ENCODE measurements at places on chromosomes 13 and 19.

- DNase-seq = no peak
Measured at GRCh38 chr13:34747507-34747906, 194.6 kb upstream of the NBEA start.

- DNase-seq = no peak
Measured at GRCh38 chr13:38494445-38494844, 144.8 kb downstream of the UFM1 start.

GRCh38 chr19:15437355-15438123 lies 12.2 kb downstream of the WIZ start:
- no peak for DNase-seq

DNA sequence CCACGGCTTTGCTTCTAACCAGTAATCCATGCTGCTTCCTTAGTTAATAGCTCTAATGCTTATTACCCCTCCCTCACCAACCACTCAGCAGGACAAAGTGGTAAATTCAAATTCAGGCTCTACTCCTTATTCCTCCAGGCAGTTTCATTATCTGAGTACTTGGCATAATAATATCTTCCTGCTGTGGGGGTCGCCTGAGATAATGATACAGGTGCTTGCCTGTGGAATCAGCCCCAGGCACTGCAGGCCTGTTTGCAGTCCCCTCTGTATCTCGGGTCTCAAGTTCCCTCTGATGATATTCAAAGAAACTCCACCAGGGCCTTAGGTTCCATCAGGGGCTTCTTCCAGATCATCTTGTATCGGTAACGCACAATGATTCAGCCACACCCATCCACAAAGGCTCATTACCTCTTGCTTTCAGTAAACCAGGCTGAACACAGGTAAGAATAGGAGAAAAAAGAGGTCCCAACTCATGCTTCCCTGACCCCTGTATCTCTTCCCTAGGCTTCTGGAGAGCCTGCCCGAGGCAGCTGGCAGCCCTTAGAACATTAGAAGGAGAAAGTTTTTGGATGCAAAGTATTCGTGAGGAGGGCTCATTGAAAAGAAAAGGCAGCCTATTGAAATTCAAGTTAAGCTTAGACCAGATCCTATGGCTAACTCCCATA lies 14.3 kb upstream of the FOXO1 start:
- DNase-seq = no peak

DNA sequence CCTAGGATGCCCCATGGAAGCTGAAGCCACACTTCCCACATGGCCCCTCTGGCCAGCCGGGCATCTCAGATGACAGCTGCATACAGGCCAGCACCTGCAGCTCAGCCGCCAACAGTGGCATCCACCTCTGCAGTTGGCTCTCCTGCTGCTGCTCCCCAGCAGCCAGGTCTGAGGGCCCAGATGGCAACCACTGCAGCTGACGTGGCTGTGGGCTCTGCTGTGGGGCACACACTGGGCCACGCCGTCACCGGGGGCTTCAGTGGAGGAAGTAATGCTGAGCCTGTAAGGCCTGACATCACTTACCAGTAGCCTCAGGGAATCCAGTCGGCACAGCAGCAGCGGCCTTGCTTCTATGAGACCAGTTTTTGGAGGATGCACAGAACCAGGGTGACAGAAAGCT lies 45.3 kb upstream of the LSM14A start:
- no peak for DNase-seq

GRCh38 chr13:35524171-35524570 lies 47.7 kb upstream of the MAB21L1 start:
- no peak for DNase-seq

DNA sequence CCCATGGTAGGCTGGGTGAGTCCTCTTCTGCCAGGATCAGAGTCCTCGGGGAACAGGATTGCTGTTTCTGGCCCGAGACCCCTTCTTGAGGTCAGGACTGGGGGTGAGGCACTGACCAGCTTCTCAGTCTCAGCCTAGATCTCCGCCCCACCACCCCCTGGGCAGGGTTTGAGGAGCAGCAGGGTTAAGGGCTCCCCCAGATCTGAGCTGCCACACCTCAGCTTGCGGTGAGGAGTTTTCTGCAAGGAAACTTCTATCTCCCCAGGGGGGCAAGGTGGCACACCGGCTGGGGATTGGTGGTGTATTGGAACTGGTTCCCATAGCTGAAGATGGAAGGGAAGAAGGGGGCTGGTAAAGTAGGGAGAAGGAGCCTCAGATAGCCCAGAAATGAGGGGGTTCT lies 19.5 kb downstream of the CHST8 start:
- no peak for DNase-seq

DNA sequence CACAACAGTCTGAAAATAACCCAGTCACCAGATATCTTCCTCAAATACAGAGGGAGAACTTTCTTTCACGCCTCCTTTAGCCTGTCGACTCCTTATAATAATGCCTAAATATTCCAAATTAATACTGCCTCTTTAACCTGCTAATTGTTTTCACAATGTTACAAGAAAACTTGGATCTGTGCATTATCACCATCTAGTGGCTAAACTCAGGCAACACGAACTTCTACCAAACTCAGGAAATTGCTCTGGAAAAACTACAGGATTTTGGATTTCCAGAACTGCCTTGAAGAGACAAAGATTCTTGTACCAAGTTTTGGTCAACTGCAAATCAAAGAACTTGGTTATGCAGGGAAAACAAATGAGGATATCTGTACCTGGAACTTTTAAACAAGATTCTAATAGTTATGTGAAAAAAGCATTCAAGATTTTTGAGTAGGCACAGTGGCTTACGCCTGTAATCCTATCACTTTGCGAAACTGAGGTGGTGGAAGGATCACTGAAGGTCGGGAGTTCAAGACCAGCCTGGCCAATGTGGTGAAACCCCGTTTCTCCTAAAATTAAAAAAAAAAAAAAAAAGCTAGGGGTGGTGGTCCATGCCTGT lies 10.8 kb downstream of the CLN5 start:
- peak; percentile 11 for DNase-seq

DNA sequence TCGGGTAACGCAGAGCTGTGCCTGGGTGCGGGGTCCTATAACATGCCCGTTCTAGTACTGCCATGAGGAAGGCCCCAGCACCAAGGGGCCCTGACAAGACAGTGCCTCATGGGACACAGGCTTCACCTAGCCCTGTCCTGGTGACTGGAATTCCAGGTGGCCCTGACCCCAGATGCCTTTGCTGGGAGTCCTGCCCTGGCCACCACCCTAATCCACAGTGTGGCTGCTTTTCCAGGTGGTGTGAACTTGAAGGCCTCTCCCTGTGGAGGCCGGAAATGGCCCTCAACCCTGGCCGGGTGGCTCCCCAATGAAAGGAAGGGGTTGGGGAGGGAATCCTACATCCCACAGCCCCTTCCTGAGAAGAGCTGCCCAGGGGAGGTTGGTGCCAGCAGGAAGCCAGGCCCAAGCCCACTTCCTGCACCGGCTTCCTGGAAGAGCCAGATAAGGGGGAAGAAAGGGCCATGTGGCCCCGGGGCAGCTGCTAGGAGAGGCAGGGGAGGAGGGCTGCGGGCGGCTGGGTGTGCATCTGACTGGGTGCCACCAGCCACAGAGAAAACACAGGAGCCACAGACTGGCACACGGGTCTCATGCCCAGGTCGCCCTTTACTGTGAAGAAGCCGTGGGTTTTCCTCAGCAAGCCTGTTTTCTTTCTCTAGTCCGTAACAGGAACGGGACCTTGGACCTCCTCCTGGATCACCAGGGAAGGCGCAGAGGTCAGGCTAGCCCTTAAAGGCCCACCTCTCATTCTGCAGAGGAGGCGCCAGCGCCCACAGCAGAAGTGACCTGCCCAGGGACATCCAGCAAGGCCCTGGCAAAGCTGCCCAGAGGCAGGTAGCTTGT lies 4.7 kb downstream of the LSM4 start:
- DNase-seq = no peak

DNA sequence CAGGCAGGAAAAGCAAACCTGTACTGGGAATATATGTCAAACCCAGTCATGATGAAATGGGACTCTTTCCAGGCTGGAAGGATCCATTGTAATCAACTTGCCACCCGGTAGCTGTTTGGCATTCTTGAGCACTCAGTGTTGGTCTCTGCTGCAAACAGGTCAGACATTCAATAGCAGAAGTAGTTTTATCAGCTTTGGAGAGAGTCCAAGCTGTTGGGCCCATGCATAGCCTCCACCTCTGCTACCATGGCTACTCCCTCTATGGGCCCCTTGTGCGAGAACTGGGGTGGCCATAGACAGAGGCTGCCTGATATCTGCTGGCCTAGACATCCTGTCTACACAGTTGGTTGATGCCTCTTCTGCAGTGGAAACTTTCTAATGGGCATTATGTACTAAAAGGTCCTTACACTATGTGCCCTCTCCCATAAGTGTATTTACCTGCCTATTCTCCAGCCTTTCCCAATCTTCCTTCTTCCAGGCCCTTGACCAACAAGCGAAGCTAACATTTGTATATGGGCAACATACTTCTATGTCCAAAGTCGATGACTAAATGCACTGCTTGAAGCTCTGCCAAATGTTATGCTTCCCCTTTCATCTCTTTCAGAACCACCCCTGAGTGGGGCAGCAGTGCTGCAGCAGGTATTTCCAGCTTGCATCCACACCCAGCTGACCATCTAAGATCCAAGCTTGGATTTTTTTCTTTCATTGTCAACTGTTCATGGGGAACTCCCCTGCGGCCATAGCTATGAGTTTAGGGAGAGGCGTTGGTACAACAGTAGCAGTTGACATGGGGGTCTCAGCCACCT lies 5.3 kb upstream of the RNF6 start:
- no peak for DNase-seq

GRCh38 chr13:47459512-47459911 lies 541.6 kb downstream of the SUCLA2 start:
- DNase-seq = no peak

DNA sequence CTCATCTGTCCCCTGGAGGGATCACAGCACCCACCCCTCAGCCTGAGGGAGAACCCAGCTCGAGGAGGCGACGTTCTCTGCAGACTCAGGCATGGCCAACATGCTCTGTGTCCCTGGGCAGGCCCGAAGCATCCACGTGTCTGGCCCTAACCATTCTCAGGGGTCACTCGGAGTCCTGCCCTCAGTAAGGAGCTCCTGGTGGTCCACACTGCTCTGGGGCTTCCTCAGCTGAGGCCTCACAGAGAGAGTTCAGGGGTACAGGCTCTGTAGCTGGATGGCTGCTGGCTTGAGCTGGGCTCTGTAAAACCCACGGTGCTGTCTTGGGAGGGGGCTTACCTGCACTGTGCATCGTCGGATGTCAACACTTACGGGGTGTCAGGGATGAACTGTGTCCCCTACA lies 4.4 kb upstream of the SIGLEC8 start:
- no peak for DNase-seq

DNA sequence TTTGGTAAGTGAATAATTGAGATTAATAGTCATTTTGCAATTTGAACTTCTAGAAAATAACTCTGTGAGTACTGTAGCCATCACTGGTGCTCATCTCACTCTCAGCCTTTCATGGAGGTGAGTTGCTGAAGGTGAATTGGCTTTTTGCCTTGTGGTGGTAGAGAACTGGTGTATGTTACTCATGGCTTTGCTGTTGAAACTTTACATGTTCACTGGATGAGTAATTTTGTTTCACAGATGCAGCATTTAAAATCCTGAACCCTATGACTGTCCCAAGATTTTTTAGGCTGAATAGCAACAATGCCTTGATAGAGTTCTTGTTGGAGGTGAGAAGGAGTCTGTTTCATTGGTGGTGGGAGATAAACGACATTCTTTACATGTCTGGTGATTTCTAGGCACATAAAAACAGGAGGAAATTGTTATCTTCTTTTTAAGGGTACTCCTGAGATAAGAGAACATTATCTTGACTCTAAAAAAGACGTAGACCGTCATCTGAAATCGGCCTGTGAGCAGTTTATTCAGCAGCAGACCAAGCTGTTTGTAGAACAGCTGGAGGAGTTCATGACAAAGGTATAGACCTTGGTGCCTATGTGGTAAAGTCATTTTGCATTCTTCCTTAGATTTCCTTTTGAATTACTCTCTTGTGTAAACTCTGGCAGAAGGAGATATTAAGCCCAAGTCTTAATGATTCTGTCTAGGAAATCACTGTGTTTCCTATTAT lies 53.9 kb downstream of the COG3 start:
- DNase-seq = no peak

- DNase-seq = peak; percentile 67
Measured at GRCh38 chr19:6521718-6522646, 8.8 kb upstream of the TNFSF9 start.

DNA sequence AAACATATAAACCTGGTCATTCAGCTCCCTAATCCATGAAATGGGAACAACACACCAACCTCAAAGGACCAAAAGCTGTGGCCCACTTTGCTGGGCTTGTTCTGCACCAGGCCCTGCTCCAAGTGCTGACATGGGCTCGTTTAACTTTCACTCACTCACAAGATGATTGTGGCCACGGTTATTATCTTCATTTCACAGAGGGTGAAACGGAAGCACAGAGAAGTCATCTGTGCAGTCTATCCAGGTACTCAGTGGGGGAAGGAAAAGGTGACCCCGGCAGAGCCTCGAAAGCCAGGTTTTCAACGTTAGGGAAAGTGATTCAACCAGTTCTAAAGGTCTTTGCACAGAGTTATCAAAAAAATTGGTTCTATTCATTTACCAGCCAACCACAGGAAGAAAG lies 68.0 kb downstream of the CRYL1 start:
- DNase-seq = no peak

- DNase-seq = no peak
Measured at GRCh38 chr19:42452590-42452989, 9.8 kb upstream of the CXCL17 start.

GRCh38 chr13:24668955-24669582 lies 11.1 kb upstream of the ATP12A start:
- DNase-seq = no peak

- no peak for DNase-seq
Measured at GRCh38 chr13:41199526-41199925, 5.2 kb upstream of the KBTBD7 start.

DNA sequence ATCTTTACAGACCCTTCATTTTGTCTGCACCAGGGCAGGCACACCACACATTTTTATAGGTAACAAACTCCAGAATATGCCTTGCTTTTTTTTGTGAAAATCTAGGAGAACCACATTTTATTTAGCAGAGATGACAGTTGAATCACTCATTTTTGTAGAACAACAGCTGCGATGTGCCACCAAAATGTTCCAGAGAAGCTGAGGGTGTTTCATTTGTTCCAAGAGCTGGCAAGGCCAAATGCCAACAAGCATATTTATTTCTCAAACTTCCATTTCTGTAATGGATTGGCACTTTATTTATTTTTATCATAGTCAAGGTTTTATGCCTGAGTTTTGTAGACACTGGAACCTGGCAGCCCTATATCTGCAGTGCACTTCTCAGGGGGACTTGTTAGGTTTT lies 10.4 kb downstream of the OLFM4 start:
- no peak for DNase-seq

Measured in A172 (cell line).